Right atrium auricular region (tissue), 2 donors: ENCODE measurements at places on chromosomes 1 and 21. TPM values are rescaled to one million over a fixed set of nuclear protein-coding genes. Genes with fewer than 3 reads are reported as not detected.

DNA sequence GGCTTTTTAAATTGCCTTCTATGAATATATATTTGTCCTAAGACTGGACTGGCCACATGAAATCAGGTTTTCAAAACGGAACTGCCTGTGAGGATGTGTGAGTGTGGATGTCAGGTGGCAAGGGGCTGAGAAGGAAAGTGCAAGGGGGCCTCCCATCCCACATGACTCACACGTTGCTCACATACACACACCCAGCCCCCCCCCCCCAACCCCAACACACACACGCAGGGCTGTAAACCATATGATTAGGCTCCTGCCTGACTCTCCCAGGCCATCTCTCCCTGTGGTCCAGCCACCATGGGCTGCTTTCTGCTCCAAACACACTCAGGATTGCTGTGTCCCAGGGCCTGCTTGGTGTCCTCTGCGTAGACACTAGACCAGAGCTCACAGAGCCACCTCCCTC, 22.4 kb downstream of the DEGS1 start:
- no peak for DNase-seq

DNA sequence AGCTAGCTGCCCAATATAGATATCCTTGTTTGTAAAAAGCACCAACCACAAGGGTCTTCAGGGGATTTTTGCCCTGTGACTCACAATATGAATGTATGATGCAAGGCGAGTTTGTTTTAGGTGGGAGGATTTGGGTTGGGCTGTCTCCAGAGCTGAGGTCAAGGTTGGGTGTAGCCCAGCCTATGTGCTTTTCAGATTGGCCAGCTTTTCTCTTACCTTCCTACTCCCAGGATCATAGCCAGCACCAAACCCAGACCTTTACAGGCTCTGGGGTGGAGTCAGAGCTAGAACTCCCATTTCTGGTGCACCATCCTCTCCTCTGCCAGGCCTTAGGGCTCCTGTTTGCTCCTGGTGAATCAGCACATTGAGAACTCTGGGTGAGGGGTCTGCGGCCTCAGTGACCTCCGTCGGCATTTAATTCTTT, 55.6 kb upstream of the GCLM start:
- no peak for DNase-seq

DNA sequence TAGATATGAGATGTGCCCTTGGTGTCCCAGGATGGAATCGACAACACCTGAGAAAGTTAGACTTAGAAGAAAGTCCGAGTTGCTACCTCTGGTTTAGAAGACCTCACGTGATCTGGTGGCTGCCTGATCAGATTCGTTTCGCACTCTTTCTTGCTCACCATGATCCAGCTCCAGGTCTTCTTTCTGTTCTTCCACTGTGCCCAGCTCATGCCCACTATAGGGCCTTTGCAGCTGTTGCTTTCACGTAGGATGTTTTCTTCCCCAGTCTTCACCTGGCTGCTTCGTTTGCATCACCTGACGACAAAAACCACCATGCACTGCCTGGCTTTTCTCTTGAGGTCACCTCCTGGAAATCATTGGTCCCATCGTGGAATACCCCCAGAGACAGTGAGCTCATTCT, 311.1 kb downstream of the PRDM2 start:
- no peak for DNase-seq

- DNase-seq = no peak
Observed at GRCh38 chr1:94254073-94254810, 16.9 kb upstream of the ARHGAP29 start.

DNA sequence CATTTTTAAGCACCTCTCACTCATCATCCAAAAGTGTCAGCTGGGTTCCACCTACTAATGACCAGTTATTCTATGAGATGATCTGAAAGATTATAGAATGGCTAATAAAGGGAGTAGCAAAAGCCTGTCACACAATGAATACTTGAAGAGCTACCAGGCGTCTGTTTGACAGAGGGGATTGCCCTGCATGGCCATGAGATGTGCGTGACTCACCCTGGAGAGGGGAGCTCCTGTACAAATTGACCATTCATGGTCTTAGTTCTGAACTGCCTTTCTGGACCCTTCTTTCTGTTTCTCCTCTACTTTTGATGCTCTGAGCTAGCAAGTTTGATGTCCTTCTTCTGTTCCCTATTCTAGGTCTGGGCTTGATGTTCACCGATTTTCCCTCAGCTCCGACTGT, 85.2 kb upstream of the ABCD3 start:
- DNase-seq = no peak

- DNase-seq = peak; percentile 50
Observed at GRCh38 chr1:201266774-201267173, 16.5 kb upstream of the PKP1 start.

GRCh38 chr1:5770981-5771765, 221.1 kb downstream of the NPHP4 start:
- no peak for DNase-seq

DNA sequence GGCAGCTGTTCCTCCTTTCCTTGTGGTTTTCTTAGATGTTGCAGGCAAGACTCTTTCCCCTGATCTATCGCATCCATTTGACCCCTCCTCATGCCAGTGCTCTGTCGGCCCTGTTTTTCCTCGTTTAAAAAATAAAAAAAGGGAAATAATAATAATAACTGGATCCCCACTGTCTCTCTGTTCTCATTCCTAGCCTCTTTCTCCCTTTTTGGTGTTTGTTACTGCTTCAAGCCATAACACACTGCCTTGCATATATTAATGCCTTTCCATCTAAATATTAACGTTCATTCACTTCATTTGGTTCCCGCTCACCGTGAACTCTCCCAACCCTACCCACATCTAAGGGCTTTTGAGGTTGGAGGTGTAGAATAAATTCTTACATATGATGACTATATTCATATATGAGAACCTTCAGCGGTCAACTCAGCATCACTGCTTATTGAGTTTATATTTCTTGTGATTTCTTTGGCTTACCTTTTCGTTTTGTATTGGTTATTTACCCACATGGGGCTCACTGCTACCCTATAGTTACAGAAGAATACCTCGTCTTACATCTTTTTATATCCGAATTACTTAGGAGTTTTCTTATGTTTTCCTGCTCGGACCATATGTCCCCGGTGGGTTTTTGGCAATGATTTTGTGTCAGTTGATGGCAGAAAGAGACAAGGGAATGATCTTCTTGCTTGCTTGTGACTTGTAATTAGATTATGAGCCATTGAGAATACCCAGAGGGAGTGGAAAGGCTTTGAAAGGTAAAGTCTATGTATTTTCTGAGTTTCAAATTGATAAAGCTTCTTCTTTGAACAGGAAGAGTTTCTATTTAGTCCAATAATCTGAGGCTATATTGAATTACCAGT, 805 bp downstream of the ATG4C start:
- no peak for DNase-seq

- no peak for DNase-seq
Observed at GRCh38 chr1:200207711-200208126, 180.2 kb downstream of the NR5A2 start.

GRCh38 chr1:6099787-6100765, 54.4 kb downstream of the KCNAB2 start:
- DNase-seq = no peak

DNA sequence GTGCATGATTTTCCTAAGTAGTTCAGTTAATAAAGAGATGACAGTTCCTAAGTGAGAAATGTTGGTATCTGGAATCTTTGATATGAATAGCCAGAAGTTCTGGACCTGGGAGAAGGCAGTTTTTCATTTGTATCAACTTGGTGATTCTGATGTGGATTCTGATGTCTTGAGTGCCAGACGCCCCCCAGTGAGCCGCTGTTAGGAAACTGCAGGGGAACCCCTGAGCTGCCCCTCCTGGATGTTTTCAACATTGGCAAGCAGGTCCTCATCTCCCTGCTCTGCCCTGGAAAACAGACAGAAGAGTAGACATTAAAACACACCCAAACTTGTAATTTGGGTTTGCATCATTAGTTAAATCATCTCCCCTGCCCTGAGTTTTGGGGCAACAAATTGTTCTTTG, 7.4 kb downstream of the ETS2 start:
- DNase-seq = no peak

DNA sequence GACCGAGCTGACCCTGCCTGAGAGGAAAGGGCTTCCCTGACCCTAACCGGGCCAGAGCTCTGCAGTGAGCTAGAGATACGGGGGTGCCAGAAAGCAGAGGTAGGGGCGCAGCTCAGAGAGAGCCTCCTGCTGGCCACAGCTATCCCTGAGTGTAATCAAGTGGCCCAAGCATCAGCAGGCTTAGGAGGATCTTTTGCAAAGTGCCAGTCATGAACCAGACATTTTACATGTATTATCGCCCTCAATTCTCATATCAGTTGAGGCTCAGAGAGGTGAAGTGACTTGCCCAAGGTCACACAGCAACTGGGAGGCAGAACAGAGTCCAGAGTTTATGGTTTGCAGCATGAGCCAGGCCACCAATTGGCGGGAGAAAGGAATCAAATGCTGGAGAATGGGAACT, 7.0 kb upstream of the ID3 start:
- no peak for DNase-seq

DNA sequence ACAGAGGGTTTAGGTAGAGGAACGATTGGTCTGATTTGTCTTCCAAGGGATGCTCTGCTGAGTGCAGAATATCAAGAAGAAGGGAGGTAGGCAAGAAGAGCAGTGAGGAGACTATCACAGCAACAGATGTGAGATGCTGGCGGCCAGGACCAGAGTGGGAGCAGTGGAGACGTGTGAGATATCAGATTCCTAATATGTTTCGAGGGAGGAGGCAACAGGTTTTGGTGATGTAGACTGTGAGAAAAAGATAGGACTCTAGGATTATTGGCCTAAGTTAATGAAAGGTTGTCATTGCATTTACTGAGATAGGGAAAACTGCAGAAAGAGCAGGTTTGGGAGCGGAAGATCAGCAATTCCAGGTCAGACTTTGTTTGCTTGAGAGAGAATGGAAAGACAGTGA, 182.9 kb downstream of the FMN2 start:
- no peak for DNase-seq

DNA sequence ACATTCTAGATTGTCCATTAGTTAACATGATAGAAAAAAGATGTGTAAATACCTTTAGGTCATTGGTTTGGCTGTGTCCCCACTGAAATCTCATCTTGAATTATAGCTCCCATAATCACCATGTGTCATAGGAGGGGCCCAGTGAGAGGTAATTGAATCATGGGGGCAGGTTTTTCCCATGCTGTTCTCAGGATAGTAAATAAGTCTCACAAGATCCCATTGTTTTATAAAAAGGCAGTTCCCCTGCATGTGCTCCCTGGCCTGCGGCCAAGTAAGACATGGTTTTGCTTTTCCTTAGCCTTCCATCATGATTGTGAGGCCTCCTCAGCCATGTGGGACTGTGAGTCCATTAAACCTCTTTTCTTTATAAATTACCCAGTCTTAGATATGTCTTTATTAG, 32.5 kb upstream of the SLC44A5 start:
- DNase-seq = no peak

GRCh38 chr1:39144924-39145323, 59.6 kb upstream of the MACF1 start:
- no peak for DNase-seq

GRCh38 chr1:12064073-12064969, 1.2 kb downstream of the TNFRSF8 start:
- DNase-seq = no peak

DNA sequence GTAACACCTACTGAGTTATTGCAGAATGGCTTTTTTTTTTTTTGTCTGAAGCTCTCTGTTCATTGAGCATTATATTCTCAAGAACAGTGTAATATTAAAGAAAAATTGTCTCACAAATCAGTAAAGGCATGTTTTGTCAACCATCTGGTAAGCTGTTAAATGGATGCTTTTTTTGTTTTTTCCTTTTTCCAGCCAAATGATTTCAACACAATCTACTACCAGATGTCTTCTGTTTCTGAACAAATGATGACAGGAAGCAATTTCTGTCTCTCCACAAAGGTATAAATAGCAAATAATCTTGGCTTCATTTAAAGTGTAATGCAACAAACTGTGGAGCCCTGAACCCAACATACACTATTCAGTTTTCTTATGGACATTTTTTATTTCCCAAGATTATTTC, 78.6 kb upstream of the RGS2 start:
- DNase-seq = no peak

- no peak for DNase-seq
Observed at GRCh38 chr1:42971841-42972291, 13.2 kb upstream of the SLC2A1 start.

DNA sequence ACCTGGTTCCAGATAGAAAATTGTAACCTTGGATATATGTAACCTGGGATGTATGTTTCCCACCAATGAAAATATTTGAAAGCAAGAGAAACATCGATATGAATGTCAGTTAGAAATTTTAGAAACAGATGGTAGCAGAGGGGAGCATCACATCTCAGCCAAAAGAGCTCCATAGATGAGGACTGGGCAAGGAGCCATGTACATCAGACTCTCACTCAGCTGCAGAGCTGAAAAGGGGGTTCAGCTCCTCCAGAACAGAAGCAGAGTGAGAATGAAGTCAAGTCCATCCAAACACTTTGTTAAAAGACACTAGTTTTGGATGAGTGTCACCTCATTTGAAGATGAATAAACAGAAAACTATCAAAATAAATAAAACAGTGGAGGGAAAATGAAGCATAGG, 202.4 kb downstream of the HMCN1 start:
- no peak for DNase-seq

GRCh38 chr1:111475701-111476100, 1.9 kb downstream of the C1orf162 start:
- no peak for DNase-seq

- no peak for DNase-seq
Observed at GRCh38 chr1:92808381-92808780, 23.5 kb upstream of the RPL5 start.

DNA sequence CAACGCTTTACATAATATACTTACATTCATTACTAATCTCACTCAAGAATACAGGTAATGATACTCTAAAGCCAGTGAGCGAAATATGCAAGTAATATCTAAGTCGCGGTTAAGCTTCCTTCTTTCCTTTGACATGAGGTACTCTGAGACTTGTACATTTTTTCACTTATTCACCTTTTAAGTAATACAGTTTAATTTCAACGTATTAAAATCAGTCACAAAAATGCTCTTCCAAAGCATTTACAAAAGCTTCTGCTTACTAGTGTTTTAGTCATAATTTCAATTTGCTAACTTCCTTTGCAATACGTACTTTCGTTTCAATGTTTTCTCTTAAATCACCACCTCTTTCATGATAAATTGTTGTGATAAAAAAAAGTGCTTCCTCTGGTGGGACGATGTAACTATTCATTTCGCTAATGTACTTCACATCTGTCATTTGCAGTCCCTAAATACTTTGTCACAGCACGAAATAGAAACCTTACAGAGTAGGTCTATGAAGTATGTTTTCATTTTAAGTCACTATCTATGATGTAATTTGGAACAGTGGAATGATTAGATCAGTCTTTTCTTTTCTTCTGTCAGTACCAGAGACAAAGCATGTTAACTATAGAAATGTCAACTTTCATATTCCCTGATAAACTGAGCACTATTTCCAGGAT, 34.0 kb upstream of the ADGRL4 start:
- no peak for DNase-seq

GRCh38 chr1:9732123-9732971, 80.8 kb downstream of the PIK3CD start:
- DNase-seq = no peak

Gene FAM163A
- not detected for total RNA-seq

Gene SH2D2A
- 0.30 TPM for total RNA-seq

Gene EPB41
- total RNA-seq = 25.4 TPM

Gene CD52
- 5.8 TPM for total RNA-seq

Gene PATJ
- total RNA-seq = 72.1 TPM

Gene RIPPLY3
- not detected for total RNA-seq

Gene RHCE
- not detected for total RNA-seq

Gene TENT5C
- total RNA-seq = 20.1 TPM

Gene STIL
- 0.31 TPM for total RNA-seq

Gene ZMYND12
- total RNA-seq = 3.4 TPM

Gene RNF186
- not detected for total RNA-seq

Gene PRAMEF15
- total RNA-seq = not detected

Gene CYP4Z1
- 0.35 TPM for total RNA-seq

Gene S100A5
- not detected for total RNA-seq

Gene B3GALT2
- 51.7 TPM for total RNA-seq

Gene RNU1-3
- total RNA-seq = not detected

Gene SIM2
- total RNA-seq = not detected
